ENCODE measurements at places on chromosomes 3 and 15. TPM values are rescaled to one million over a fixed set of nuclear protein-coding genes. Genes with fewer than 3 reads are reported as not detected.

GRCh38 chr3:634511-634910 is 437.9 kb downstream of the CHL1 start:
- DNase-seq: no peak
- no peaks in the 10 kb centered on the region for H3K4me1 ChIP-seq
- H3K27me3 ChIP-seq: no peaks in the 10 kb centered on the region
- no peak overlapping the region for H3K27ac ChIP-seq
- no peak overlapping the region for H3K4me3 ChIP-seq

- no peak overlapping the region for H3K4me3 ChIP-seq
- H3K36me3 ChIP-seq: no peaks in the 10 kb centered on the region
- H3K27ac ChIP-seq: no peak overlapping the region
- H3K27me3 ChIP-seq: no peaks in the 10 kb centered on the region
Measured at GRCh38 chr3:57999417-58000115, 8.7 kb upstream of the FLNB start.

- H3K36me3 ChIP-seq: no peaks in the 10 kb centered on the region
- H3K4me1 ChIP-seq: no peaks in the 10 kb centered on the region
- no peak overlapping the region for H3K27ac ChIP-seq
- no peaks in the 10 kb centered on the region for H3K27me3 ChIP-seq
Measured at GRCh38 chr3:123914829-123915228, 30.7 kb upstream of the MYLK start.

- H3K4me1 ChIP-seq: no peaks in the 10 kb centered on the region
- H3K27ac ChIP-seq: no peak overlapping the region
- no peaks in the 10 kb centered on the region for H3K36me3 ChIP-seq
- no peak overlapping the region for H3K4me3 ChIP-seq
- no peak for DNase-seq
Measured at GRCh38 chr3:145721815-145722214, 439.2 kb downstream of the PLOD2 start.

- H3K4me3 ChIP-seq: no peak overlapping the region
- no peak overlapping the region for H3K27ac ChIP-seq
- H3K36me3 ChIP-seq: no peaks in the 10 kb centered on the region
- no peaks in the 10 kb centered on the region for H3K27me3 ChIP-seq
- no peaks in the 10 kb centered on the region for H3K4me1 ChIP-seq
Measured at GRCh38 chr15:88181613-88182012, 74.9 kb downstream of the NTRK3 start.

- H3K4me3 ChIP-seq: no peak overlapping the region
- peaks cover 5% of the 10 kb centered on the region for H3K4me1 ChIP-seq
- H3K27me3 ChIP-seq: no peaks in the 10 kb centered on the region
- no peaks in the 10 kb centered on the region for H3K36me3 ChIP-seq
- DNase-seq: no peak
Measured at GRCh38 chr3:129838086-129838485, 55.4 kb downstream of the TMCC1 start.

DNA sequence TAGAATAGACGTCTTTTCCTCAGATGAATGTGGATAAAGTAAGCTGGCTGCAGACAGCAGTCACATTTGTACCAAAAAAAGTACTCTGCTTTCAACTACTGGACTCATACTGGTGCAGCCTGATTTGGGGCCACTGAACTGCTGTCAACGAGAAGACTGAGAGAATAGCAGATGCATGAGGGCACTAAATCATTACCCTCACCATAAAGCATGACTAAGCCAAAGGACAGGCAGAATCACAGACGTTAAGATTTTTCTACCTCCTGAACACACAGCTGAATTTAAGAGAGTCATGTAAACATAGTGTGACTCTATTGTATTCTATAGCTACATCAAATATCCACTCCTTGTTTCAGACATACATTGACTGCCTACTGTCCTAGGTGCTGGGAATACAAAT is 67.8 kb upstream of the CDAN1 start:
- no peaks in the 10 kb centered on the region for H3K36me3 ChIP-seq
- no peak overlapping the region for H3K27ac ChIP-seq
- H3K4me3 ChIP-seq: no peak overlapping the region
- H3K27me3 ChIP-seq: no peaks in the 10 kb centered on the region

DNA sequence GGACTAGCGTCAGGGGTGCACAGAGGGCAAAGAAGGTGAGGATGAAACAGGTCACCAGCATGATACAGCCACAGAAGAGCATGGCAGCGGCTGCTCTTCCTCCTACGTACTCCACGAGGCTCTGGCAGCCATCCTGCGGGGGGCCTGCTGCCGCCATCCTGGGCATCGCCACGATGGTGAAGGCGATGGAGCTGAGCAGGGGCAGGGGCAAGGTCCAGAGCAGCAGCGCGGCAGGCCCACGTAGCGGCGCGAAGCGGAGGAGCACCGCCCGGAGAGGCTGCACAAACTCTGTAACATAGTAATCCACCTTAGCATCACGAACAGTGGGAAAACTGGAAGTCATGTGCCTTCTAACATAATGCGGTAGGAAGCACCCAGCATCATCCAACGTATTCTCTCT is 491.6 kb downstream of the PYDC2 start:
- DNase-seq: no peak
- H3K27me3 ChIP-seq: no peaks in the 10 kb centered on the region

- DNase-seq: no peak
- H3K4me3 ChIP-seq: no peak overlapping the region
- H3K27ac ChIP-seq: no peak overlapping the region
- no peaks in the 10 kb centered on the region for H3K36me3 ChIP-seq
- no peaks in the 10 kb centered on the region for H3K4me1 ChIP-seq
Measured at GRCh38 chr15:37007301-37007700, 93.0 kb downstream of the MEIS2 start.

- H3K27me3 ChIP-seq: no peaks in the 10 kb centered on the region
- H3K27ac ChIP-seq: no peak overlapping the region
- no peak overlapping the region for H3K4me3 ChIP-seq
- no peaks in the 10 kb centered on the region for H3K36me3 ChIP-seq
- DNase-seq: no peak
Measured at GRCh38 chr3:135576751-135577150, 388.8 kb upstream of the PPP2R3A start.

DNA sequence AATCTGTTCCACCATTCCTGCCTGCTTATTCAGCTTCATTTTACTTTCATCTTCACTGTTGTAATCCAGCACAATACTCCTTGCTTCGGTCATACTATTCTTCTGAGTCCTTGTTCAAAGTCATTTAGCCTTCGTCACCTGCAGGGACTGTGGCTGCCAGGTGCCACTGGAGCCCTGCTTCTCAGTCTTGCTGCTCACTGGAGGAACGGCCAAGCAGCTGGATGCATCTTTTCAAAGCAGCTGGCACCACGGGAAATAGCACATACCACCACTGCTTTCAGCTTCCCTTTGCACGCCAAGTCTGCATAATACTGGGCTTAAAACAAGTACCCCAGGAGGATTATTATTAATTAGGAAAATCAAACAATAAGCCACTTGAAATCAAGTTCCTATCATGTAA is 287.6 kb downstream of the BCHE start:
- DNase-seq: no peak
- no peaks in the 10 kb centered on the region for H3K27me3 ChIP-seq
- no peaks in the 10 kb centered on the region for H3K36me3 ChIP-seq
- no peak overlapping the region for H3K4me3 ChIP-seq

DNA sequence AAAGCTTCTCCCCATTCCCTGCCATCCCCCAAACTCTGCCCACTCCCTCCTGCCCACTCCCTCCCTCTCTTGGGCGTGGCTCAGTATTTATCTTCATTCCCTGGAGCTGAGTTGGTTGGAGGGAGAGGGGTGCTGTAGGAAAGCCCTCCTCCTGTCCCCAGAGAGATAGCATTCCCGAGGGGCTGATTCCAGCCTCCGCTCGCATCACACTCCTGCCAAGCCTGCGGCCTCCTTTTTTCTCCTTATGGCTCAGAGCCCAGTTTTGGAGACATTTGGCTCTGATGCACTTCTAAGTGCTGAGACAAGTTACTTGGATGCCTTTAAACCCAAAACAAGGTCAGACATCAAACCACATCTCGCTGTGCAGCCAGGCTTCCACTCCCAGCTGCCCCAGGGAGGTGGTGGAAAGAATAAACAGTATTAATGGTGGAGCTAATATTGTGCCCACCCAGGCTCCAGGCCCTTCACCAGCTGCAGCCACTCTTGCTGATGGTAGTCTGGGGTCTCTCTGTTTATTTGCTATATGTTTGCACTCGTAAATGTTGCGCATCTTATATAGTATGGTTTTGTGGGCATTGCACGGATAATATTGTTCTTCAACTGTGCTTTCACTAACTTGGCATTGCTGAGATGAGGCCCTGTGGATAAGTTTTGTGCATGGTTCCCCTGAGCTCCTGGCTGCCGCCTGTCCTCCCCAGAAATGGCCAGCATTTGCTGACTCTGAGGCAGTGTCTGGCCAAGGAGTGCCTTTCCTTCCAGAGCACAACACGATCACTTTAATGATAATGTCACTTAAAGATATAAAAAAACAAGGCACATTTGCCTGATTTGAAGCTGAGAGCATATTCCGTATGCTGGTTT is 157.2 kb downstream of the LRRC28 start:
- no peaks in the 10 kb centered on the region for H3K36me3 ChIP-seq
- H3K27me3 ChIP-seq: no peaks in the 10 kb centered on the region
- DNase-seq: no peak
- H3K4me3 ChIP-seq: no peak overlapping the region
- peaks cover 8% of the 10 kb centered on the region for H3K4me1 ChIP-seq

DNA sequence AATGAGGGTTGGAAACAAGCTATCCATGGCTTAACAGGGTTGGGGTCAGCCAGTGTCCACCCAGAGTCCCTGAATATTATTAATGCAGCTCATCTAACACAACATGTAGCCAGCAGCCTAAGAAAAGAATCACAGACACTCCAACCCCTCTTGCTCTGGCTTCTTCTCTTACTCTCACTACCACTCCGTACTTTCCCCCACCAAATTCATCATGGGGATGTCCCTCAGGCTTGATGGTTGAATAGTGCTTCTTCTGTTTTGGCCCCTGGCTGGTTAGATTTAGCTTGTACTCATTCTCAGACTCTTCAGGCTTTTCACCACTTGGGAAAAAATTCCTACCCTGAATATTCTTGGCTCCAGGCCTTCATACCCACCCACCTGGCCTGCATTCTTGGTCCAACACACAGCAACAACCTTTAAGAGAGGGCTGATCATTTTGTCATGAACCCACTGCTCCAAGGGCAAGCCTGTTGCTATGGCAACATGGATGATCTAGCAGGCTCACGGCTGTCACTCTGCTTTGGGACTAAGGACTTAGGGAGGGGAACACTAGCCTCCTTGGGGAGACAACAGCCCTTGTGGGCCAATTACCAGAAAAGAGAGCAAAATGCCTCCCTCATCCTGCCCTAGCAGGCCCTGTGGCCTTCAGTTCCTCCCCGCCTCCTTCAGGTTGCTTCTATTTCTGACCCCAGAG is 9.4 kb upstream of the MED12L start:
- no peaks in the 10 kb centered on the region for H3K27me3 ChIP-seq
- no peak overlapping the region for H3K4me3 ChIP-seq
- H3K27ac ChIP-seq: no peak overlapping the region
- no peak for DNase-seq
- H3K36me3 ChIP-seq: no peaks in the 10 kb centered on the region

- no peak for DNase-seq
- H3K36me3 ChIP-seq: no peaks in the 10 kb centered on the region
- no peaks in the 10 kb centered on the region for H3K4me1 ChIP-seq
- no peak overlapping the region for H3K4me3 ChIP-seq
- H3K27ac ChIP-seq: no peak overlapping the region
Measured at GRCh38 chr3:141020143-141020830, 30.9 kb upstream of the SPSB4 start.

GRCh38 chr3:179750720-179751328 is 98.0 kb downstream of the USP13 start:
- H3K27ac ChIP-seq: no peak overlapping the region
- H3K4me1 ChIP-seq: no peaks in the 10 kb centered on the region
- H3K27me3 ChIP-seq: no peaks in the 10 kb centered on the region
- H3K4me3 ChIP-seq: no peak overlapping the region
- no peaks in the 10 kb centered on the region for H3K36me3 ChIP-seq
- DNase-seq: no peak

GRCh38 chr3:195770081-195770840 is 41.5 kb downstream of the MUC4 start:
- H3K36me3 ChIP-seq: no peaks in the 10 kb centered on the region
- no peaks in the 10 kb centered on the region for H3K4me1 ChIP-seq
- no peak overlapping the region for H3K27ac ChIP-seq
- no peak overlapping the region for H3K4me3 ChIP-seq

DNA sequence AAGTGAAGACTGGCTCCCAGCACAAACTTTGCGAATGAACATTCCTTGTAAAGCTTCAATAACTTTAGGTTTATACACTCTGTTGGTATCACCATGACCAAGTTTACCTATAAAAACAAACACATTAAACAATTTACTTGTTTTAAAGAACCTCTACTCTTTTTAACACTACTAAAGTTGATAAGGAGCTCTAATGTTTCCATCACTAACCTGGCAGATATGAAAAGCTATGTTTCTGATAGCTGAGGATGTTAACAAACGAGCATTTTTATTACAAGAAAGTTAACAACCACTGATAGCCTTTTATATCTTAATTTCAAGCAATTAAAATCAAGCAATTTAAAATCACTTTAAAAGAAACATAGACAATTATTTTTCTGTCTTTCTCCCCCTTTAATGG is 80.8 kb downstream of the HERC1 start:
- H3K4me1 ChIP-seq: no peaks in the 10 kb centered on the region
- H3K27ac ChIP-seq: no peak overlapping the region
- H3K27me3 ChIP-seq: no peaks in the 10 kb centered on the region
- DNase-seq: no peak

GRCh38 chr3:11411956-11412355 is 139.8 kb downstream of the ATG7 start:
- H3K36me3 ChIP-seq: no peaks in the 10 kb centered on the region
- H3K4me1 ChIP-seq: no peaks in the 10 kb centered on the region
- DNase-seq: no peak
- H3K27me3 ChIP-seq: no peaks in the 10 kb centered on the region

DNA sequence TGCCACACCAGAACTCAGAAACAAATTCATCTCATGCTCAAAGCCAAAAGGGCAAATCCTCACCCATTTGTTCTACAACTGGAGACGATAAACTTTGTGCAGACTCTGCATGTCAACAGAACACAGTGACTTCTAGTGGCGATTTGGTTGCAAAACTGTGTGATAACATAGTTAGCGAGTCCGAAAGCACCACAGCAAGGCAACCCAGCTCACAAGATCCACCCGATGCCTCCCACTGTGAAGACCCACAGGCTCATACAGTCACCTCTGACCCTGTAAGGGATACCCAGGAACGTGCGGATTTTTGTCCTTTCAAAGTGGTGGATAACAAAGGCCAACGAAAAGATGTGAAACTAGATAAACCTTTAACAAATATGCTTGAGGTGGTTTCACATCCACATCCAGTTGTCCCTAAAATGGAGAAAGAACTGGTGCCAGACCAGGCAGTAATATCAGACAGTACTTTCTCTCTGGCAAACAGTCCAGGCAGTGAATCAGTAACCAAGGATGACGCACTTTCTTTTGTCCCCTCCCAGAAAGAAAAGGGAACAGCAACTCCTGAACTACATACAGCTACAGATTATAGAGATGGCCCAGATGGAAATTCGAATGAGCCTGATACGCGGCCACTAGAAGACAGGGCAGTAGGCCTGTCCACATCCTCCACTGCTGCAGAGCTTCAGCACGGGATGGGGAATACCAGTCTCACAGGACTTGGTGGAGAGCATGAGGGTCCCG is 199.7 kb downstream of the AKAP13 start:
- peak overlapping the region; percentile 29 for H3K4me3 ChIP-seq
- no peak for DNase-seq
- H3K27me3 ChIP-seq: no peaks in the 10 kb centered on the region

The RPL39L gene
- total RNA-seq: 2.6 TPM

The CD200 gene
- total RNA-seq: 0.93 TPM

The TMEM207 gene
- total RNA-seq: not detected

The SMAD6 gene
- total RNA-seq: 0.09 TPM
